ENCODE measurements at places on chromosomes 2 and 18. TPM values are rescaled to one million over a fixed set of nuclear protein-coding genes. Genes with fewer than 3 reads are reported as not detected.

The OTX1 gene
- total RNA-seq = 4.7 TPM

The COL6A3 gene
- 0.07 TPM for total RNA-seq

The UGT1A10 gene
- not detected for total RNA-seq

The TRIM54 gene
- total RNA-seq = 0.61 TPM

All from A549 treated with CORT108297 at 1 μM for 4 hours (cell line).